ENCODE measurements at places on chromosomes 13 and 19.
A peak's percentile ranks its signal among the peaks of the same experiment; 100 is the strongest.

GRCh38 chr13:110716247-110716515 lies 2.7 kb downstream of the ING1 start:
- no peak for DNase-seq

DNA sequence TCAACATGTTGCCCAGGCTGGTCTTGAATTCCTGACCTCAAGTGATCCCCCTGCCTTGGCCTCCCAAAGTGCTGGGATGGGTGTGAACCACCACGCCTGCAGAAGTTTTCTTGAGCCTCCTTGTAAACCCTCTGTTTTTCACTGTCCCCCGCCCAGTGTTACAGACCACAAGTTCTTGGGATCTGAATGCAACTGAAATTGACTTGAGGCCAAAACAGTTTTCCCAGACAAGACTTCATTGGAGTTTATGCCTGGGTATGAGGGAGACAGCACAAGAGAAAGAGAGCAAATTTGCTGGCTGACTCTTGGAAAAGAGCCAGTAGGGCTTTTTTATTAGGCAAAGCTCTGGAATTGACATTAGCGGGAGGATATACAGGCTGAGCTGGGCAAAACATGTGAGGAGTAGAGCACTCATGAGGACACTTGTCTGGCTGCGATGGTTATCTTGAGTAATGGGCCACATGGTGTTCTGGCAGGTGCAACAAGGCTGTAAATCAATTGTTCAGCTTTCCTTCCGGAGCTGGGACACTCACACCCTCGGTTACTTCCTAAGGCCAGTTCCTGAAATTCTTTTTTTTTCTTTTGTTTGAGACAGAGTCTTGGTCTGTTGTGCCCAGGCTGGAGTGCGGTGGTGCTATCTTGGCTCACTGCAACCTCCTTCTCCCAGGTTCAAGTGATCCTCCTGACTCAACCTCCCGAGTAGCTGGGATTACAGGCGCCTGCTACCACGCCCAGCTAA lies 12.7 kb upstream of the HNRNPL start:
- no peak for DNase-seq

DNA sequence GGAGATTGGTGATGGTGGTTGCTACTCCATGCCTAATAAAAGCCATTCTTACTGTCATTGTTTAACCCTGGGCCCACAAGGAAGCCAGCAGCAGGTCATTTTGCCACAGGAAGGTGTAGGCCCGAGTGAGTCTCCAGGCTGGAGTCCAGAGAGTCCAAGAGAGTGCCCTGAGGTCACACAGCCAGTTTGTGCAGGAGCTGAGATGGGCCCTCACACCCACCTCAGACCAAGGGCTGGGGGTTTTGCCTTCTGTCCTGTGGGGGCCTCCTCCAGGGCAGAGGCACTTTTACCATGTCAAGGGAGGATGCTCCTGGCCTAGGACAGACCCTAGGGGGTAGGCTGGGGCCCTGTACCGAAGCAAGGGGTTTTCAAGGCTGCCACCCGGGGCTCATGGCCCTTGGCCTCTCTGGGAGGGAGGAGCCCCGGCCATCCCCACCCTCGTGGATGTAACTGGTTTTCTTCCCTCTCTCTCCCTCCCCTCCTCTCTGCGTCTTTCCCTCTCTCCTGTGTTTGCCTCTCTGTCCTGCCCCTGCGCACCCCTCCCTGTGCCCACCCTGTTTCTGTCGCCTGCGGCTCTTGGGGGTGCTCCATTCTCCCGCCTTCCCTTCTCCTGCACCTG lies 8.0 kb downstream of the CYTH2 start:
- DNase-seq = no peak

DNA sequence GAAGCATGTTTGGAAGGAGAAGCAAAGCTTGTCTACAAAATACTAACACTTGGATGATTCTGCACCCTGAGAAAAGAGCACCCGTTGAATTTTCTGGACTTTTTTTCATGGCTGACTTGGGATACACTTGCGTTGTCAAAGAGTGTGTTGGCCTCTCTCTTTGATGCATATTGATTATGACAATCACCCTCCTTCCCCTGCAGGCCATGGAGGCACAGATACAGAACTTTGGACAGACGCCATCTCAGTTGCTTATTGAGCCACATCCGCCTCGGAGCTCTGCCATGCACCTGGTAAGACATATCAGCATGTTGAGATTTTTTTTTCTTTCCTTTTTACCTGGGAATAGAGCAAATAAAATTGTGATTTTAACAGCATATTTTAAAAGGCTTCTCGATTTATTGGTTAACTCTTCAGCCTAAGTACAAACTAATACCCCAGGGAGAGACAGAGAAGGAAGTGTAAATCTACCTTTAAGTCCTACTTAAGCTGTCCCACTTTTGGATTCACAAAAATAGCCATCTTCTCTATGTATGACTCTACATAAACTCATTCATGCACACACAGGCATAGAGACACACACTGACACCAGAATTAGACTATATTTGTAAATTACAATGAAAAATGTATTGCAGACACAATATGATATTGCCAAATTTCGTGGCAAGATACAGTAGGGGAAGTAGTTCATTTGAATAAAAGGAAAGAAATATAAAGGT lies 169.7 kb upstream of the MAB21L1 start:
- no peak for DNase-seq

DNA sequence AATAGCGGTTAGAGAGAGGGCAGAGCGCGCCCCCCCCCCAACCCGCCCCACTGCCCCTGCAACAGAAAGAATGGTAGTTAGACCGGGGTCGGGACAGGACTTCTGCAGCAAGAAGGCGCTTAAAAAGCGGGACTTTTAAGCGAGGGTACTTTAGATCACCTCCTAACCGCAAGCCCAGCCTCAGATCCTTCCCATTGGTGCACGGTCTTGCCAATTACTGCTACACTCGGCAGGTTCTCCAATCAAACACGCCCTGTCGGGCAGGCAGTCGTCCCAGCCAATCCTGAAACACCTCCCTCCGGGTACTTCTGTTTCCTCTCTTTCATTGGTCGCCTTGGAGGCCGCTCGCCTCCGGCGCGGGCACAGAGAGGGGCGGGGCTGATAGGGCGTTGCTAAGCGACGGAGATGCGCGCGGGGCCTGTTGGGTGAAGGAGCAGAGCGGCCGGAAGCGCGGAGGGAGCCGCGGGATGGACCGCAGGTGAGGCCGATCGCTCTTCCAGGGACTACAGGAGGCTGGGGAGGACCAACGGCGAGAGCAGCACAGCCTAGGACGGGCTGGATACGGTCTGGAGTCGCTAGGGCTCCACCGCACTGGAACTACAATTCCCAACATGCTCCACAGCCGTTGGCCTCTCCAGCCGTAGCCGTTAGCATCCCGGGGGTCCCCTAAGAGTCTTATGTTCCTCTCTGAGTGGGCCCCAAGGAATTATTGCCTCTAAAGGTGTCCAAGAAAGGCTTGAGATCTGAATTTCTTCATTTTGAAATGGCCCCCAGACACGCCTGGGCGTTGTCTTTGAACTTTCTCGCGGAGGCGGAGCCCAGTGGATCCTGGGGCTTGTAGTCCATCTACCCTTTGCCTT lies at the start of gene PROSER3:
Gene PROSER3 (plus strand): TSS at position 428 of the 860 bp plus-strand sequence. CDS start 40 bp downstream, at position 468.
- peak; percentile 93 for DNase-seq

- no peak for DNase-seq
Measured at GRCh38 chr13:68813180-68813796, 1294.3 kb upstream of the ATXN8OS start.

DNA sequence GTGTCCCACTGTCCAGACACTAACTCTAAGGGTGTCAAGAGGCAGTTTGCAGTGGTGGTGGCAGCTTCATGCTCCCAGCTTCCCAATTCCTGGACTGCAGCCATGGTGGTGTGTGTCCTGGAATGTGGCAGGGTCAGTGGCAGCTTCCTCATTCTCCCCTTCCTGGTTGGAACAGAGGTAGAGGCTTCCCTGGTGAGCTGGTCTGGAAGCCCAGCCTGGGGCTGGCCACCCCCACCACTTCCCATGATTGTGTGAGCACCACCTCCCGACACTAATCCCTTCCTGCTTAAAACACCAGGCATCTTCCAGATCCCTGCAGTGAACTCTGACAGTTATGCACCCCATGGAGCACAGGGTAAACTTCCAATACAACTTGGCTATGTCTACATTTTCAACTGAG lies 134.9 kb downstream of the RAP2A start:
- DNase-seq = peak; percentile 56

- no peak for DNase-seq
Measured at GRCh38 chr13:34547929-34548328, 394.1 kb upstream of the NBEA start.

- DNase-seq = no peak
Measured at GRCh38 chr13:50197705-50198104, 182.5 kb downstream of the KCNRG start.

GRCh38 chr13:72782717-72783116 lies 784 bp downstream of the PIBF1 start:
- DNase-seq = no peak

DNA sequence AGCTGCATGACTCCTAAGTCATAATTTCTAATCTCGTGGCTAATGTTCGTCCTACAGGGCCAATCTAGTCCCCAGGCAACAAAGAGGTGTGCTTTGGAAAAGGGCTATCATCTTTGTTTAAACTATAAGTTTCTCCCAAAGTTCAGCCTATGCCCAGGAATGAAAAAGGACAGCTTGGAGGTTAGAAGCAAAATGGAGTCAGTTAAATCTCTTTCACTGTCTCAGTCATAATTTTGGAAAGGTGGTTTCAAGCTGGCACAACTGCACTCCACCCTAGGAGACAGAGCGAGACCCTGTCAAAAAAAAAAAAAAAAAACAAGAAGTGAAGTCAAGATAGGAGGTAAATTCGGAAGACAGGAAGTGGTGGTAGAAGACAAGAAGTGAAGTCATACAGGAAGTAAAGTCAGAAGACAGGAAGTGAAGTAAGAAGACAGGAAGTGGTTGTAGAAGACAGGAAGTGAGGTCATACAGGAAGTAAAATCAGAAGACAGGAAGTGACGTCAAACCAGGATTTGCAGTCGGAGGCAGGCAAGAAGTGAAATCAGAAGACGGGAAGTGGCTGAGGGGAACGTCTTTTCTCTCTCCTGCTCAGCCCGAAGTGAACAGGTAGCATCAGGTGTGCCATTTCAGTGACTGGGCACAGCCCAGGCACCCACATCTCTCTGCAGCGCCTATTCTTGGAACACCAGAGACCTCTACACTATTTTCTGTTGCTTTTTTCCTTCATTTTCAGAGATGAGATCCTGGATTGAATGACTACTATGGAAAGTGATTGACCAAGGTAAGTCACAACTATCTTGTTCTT lies 32.2 kb downstream of the GP6 start:
- no peak for DNase-seq

DNA sequence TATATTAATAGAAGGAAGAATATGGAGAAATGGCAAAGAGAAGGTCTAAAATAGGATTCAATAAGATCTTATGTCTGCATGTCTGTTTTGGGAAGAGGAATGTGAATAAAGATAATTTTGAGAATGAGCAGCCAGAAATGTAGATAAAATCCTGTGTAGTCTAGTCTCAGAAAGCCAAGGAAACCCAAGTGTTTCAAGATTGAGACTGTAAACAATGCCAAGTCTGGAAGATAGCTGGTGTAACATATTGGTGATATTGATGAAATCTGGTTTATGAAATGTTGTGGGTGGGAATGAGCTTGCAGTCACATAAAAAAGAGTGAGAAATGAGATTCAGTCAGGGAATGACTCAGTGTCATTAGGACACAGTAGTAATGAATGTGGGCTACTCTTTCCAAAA lies 1180.3 kb upstream of the PCDH20 start:
- no peak for DNase-seq

- DNase-seq = peak; percentile 86
Measured at GRCh38 chr19:51016798-51017683, 2.5 kb downstream of the KLK10 start.

- DNase-seq = no peak
Measured at GRCh38 chr19:33316541-33317264, 14.4 kb upstream of the CEBPA start.

DNA sequence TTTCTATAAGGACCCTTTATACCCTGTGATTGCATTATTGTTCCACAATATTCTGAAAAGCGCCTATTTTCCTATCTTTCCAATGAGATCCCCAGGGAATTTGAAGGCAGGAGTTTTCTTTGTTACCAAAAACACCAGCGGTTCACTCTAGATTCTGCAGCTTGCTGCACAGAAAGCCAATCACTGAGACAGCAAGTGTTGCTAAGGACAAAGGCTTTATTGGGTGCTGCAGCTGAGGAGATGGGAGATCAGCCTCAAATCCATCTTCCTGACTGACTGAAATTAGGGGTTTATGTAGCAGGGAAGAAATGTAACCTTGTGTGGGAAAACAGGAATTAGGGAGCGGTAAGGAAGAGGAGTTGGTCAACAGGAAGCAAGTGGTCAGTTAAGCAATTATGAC lies 42.6 kb upstream of the MYO16 start:
- DNase-seq = no peak

DNA sequence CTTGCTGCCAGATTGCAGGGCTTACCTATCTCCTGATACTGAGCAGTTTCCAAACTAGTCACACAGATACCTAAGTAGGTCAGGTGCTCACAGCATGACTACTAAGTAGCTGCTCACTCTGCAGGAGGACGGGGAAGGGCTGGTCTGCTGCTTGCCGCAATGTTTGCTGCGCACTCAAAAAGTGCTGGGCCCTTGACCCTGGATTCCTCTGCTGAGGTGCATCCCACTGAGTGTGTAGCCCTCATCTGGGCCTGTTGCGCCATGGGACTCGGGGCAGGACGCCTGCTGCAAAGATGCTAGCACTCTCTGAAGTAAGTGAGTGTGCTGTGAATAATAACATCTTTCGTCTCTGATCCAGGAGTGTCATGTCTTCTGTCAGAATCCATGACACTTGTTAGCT lies 59.2 kb upstream of the MEDAG start:
- no peak for DNase-seq

GRCh38 chr19:661427-662196 lies 1.4 kb downstream of the RNF126 start:
- DNase-seq = no peak

GRCh38 chr19:50024719-50025021 lies 502 bp downstream of the VRK3 start:
- DNase-seq = no peak

- no peak for DNase-seq
Measured at GRCh38 chr13:89294115-89294867, 1623.1 kb downstream of the SLITRK5 start.

GRCh38 chr19:52398081-52398441 lies 412 bp downstream of the ZNF528 start:
- no peak for DNase-seq

DNA sequence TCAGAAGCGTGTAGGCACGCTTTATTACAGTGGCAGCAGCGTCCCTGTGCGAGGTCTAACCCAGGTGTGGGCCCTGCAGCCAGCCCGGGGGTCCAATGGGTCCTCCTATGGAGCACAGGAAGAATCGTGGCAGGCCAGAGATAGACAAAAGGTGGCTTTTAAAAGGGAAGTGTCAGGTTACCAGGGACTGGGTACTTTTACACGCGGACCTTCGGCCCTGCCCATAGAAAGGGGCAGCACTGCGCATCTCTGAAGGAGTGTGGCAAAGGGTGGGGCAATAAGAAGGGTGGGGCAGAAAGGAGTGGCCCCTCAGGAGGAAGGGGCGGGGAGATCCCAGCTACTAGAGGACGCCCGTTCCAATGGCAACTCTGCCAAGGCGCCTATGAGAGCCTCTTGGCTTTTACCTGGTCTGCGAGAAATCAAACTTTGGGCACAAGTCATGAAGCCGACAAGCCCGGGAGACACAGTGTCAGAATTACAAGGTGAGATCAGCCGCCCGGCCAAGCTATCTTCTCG lies 1419.8 kb downstream of the UQCRFS1 start:
- peak; percentile 18 for DNase-seq

All from endothelial cell (in vitro differentiated cells).